ENCODE measurements at places on chromosomes 3 and 15. TPM values are rescaled to one million over a fixed set of nuclear protein-coding genes. Genes with fewer than 3 reads are reported as not detected.

GRCh38 chr3:178624276-178624675 is 88.0 kb downstream of the KCNMB2 start:
- no peak for DNase-seq

DNA sequence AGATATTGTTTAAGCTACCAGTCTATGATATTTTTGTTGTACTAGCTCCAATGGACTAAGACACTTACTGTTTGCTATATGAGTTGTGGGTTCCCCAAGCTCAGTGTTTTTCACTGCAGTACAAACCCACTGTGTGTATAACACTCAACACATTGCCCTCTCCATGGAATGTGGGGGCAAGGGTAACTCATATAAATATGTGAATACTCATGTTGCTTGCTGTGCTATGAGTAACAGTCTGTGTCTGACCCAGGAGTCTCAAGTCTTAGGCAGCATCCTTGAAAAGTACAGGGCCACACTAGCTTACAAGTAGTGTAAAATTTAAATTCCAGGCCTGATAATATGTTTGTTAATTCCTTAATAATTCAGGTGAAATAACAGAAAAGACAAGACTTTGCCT is 22.5 kb upstream of the CNTN3 start:
- DNase-seq = no peak

GRCh38 chr15:97849183-97849582 is 111.3 kb upstream of the ARRDC4 start:
- DNase-seq = no peak

DNA sequence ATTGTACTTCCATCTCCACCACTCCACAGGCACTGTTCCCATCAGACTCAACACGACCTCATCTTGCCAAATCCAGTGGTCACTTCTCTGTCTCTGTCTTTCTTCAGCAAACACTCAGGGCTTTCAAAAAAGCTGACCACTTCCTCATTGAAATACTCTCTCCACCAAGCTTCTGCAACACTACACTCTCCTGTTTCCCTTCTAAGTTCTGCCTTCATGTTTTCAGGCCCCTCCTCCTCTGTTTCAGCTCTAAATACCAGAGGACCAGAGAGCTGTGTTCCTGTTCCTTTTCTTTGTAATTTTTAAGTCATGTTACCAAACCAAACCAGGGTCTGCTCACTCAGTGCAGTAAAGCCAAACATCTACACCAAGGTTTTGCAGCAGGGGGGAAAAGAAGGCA is 33.8 kb upstream of the ACP3 start:
- DNase-seq = no peak

DNA sequence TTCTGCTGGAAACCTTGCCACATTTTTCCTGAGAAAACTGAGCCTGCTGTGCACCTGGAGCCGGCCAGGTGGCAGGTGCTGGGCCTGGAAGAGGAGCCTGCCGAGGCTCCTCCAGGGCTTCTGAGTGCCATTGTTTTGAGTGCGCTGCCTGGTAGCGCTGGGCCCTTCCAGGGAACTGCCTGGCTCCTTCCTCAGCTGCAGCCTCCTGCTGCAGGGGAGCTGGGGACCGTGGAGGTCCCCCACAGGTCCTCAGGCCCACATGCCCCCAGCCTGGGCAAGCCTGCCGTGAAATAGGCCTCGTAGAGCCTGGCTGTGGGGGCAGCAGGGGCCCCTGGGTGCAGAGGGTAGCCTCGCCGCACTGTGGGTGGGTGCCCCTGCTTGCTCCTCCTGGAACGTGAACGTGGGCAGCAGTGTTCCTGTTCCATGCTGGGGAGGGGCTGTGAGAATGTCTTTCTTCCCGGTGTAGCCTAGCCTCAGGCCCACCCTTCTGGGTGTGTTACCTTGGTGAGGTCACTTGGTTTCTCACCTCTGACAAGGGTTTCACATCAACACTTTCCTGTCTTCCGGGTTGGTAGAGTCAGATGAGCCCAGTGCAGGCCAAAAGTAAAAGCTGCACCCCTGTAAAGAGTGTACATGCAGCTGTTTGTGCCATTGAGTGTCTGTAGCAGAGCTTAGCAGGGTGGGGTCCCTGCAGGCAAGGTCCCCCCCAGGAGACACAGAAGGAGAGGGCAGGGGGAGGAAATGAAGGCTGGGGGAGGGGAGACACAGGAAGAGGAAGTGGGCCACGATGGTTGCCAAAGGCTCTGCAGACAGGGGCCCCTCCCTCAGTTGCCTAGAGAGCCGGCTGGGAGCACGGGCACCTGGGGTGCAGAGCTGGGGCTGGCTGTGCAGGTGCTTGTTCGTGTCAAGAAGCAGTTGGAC is 34.5 kb downstream of the KLF13 start:
- DNase-seq = no peak

GRCh38 chr3:152061296-152061695 is 187.9 kb downstream of the SUCNR1 start:
- DNase-seq = no peak

- DNase-seq = no peak
These were observed 510.8 kb upstream of the AGTR1 start for GRCh38 chr3:148186881-148187280.

- DNase-seq = no peak
These were observed 19.2 kb downstream of the GNB4 start for GRCh38 chr3:179432021-179432420.

GRCh38 chr3:168467115-168467714 is 371.5 kb upstream of the GOLIM4 start:
- peak; percentile 6 for DNase-seq

DNA sequence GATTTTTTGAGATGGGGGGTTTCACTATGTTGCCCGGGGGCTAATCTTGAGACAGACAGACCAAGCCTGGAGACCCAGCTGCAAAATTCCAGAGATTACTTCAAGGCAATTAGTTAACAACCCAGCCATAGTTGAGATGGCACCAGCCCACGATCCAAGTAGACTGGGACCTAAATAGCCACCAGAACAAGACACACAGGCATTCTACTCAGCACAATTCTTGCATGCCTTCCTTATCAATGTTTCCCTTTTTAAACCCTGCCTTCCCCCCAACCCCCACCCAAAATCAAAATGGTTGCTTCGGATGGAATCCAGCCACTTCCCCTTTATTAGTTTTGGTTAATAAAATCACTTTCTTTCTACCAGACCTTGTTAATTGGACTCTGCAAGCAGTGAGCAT is 28.6 kb downstream of the FAM240A start:
- no peak for DNase-seq

GRCh38 chr3:105580296-105580965 is 213.7 kb downstream of the ALCAM start:
- DNase-seq = no peak

DNA sequence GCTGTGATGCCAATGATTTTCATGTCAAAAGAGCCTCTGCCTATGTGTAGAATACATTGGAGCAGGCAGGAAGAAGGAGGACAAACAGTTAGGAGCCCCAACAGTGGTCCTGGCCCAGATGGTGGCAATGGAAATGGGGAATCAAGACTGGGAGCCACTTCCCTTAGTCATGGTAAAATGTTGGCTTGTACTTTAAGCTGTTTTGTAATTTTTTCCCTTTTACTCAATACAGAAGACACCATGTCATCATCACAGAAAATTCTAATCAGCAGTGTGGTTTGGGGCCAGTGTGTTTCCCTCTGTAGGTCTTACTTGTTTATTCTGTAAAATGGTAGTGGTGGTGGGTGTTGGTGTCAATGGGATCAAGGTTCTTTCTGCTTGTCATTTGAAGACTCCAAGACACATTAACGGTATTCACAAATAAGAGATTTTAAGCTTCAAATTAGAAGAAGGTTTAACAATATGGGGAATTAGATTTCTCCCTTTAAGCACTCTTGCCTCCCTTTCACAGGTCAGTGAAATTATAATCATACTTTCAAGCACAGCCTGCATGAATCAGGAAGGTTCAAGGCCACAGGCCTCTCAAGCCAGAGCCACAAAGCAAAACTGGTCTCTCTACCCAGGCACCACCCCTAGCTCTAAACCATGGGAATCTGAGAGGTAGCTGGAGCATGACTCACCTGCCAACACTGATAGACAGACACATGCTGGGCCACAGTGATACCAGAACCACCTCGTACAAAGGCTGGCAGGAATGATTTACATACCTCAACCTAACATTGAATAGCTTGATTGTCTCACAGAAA is 24.9 kb downstream of the SIAH2 start:
- DNase-seq = no peak

- no peak for DNase-seq
These were observed 57.1 kb upstream of the MBNL1 start for GRCh38 chr3:152211655-152212054.

GRCh38 chr15:92142242-92143232 is 251.1 kb upstream of the ST8SIA2 start:
- no peak for DNase-seq

GRCh38 chr3:173411375-173411973 is 13.9 kb downstream of the NLGN1 start:
- peak; percentile 72 for DNase-seq

- DNase-seq = no peak
These were observed 163.7 kb downstream of the MEIS2 start for GRCh38 chr15:36936613-36937012.

The IL17RE gene
- total RNA-seq = under 0.01 TPM

The RBPMS2 gene
- total RNA-seq = under 0.01 TPM

The IQCH gene
- total RNA-seq = 0.40 TPM

The SH2D7 gene
- total RNA-seq = not detected

The TIPIN gene
- total RNA-seq = 4.8 TPM

The HTR3E gene
- total RNA-seq = not detected
